CD4-positive, alpha-beta T cell (primary cell): ENCODE measurements at places on chromosomes 1 and 21. TPM values are rescaled to one million over a fixed set of nuclear protein-coding genes. Genes with fewer than 3 reads are reported as not detected.

DNA sequence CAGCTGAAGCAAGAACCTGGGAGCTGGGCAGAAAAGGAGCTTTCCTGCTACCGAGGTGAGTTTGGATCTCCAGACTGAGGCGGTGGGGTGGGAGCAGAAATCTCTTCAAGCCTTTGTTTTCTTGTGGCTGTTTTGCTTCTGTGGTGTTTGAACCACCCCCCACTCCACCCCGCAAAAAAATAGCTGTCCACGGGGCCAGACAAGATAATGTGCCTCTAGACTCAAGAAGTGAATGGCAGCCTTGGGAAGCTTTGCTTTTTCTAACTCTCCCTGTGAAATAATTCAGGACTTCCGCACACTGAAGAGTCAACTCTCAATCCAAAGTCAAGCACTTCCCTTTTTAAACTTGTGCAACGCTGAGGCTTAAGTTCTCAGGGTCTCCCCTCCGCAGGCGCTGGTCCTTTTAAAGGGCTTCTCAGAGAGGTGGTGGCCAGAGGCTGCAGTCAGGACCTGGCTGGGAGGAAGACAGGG, 159.6 kb upstream of the COA6 start:
- peaks cover 26% of the 10 kb centered on the region for H3K27me3 ChIP-seq
- H3K27ac ChIP-seq = no peak overlapping the region
- no peaks in the 10 kb centered on the region for H3K36me3 ChIP-seq
- peak overlapping the region; percentile 59 for H3K4me3 ChIP-seq

DNA sequence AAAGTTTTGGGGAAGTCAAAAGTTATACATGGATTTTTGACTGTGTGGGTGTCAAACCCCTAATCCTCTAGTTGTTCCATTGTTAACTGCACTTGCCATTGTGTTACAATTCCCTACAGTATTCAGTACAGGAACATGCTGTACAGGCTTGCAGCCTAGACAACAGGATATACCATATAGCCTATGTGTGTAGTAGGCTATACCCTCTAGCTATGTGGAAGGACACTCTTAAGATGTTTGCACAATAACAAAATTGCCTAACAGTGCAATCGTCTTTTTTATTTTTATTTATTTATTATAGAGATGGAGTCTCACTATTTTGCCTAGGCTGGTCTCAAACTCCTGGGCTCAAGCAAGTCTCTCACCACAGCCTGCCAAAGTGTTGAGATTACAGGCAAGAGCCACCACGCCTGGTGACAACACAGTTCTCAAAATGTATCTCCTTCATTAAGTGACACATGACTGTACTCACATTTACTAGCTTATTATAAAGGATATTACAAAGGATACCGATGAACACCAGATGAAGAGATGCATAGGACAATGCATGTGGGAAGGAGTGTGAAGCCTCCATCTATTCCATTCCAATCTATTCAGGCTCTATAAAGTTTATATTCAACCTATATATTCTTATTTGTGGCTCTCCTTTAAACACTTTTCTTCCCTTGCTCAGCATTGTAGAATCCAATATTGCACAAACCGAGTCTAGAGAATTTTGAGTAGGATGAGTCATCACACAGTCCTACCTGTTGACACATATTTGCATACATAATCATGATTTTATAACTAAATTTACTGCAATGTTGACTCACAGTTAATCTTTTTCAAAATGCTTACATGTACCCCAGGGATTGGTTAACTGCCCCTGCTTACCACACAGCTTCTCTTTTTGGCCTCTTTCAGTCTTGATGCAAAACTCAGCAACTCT, 28.4 kb upstream of the CEP350 start:
- H3K4me3 ChIP-seq = no peak overlapping the region
- no peaks in the 10 kb centered on the region for H3K4me1 ChIP-seq
- no peaks in the 10 kb centered on the region for H3K27me3 ChIP-seq
- no peak for DNase-seq
- no peak overlapping the region for H3K27ac ChIP-seq

Gene RHCE
- total RNA-seq = 1.1 TPM

GRCh38 chr1:111628153-111628552, 8.6 kb downstream of the RAP1A start:
- DNase-seq = no peak
- H3K4me3 ChIP-seq = no peak overlapping the region
- peaks cover 22% of the 10 kb centered on the region for H3K4me1 ChIP-seq
- H3K27ac ChIP-seq = no peak overlapping the region
- peaks cover 5% of the 10 kb centered on the region for H3K36me3 ChIP-seq

Gene SLAMF1
- 39.8 TPM for total RNA-seq

- DNase-seq = no peak
- H3K27me3 ChIP-seq = no peaks in the 10 kb centered on the region
- H3K27ac ChIP-seq = no peak overlapping the region
Observed at GRCh38 chr1:187537936-187538335, 709.2 kb downstream of the PLA2G4A start.

GRCh38 chr1:191977874-191978506, 180.3 kb upstream of the RGS18 start:
- no peaks in the 10 kb centered on the region for H3K27me3 ChIP-seq
- no peaks in the 10 kb centered on the region for H3K36me3 ChIP-seq
- no peak overlapping the region for H3K27ac ChIP-seq
- H3K4me1 ChIP-seq = no peaks in the 10 kb centered on the region
- no peak for DNase-seq
